Prostate gland (tissue), 2 donors: ENCODE measurements at places on chromosomes 7 and 10. TPM values are rescaled to one million over a fixed set of nuclear protein-coding genes. Genes with fewer than 3 reads are reported as not detected.

WDFY4 gene
- total RNA-seq, result 5.7 TPM

- DNase-seq, result no peak
Measured at GRCh38 chr7:25877802-25878789, 273.9 kb upstream of the NFE2L3 start.

DNA sequence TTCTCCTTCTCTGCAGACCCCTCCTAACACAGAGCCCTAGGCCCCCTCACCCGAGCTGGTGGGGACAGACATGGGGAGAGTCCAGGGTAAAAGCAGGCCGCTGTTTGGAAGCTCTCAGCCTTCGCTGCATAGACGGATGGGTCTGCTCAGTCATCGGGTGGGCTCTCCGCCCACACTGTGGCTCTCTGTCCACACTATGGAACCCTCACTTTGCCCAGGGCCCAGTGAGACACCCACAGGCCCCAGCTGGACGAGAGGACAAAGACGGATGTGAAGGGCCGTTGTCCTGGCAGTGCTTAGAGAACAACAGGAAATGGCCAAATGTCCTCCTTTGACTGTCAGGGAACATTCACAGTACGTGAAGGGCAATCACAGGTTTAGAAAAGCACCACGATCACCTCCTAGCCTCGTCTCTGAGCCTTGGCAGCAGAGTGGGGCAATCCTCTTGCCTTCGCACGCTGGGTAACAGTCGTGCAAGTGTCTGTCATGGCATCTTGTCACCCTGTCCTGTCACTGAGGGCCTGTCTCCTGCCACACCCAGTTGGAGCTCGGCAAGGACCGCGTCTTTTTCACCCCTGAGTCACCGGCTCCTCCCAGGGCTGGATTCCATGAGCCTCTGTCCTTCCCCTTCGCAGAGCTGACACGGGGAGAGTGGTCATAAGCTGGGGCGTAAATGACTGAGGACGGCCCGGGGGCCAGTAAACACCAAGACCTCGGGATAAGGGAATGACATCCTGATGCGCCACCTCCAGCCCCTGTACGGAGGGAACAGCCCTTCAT is 80.6 kb downstream of the PRKAG2 start:
- no peak for DNase-seq

- no peak for DNase-seq
Measured at GRCh38 chr10:118900617-118901016, 128.9 kb upstream of the NANOS1 start.

GRCh38 chr7:150903606-150904005 is 51.3 kb downstream of the AOC1 start:
- DNase-seq, result peak; percentile 84

DNA sequence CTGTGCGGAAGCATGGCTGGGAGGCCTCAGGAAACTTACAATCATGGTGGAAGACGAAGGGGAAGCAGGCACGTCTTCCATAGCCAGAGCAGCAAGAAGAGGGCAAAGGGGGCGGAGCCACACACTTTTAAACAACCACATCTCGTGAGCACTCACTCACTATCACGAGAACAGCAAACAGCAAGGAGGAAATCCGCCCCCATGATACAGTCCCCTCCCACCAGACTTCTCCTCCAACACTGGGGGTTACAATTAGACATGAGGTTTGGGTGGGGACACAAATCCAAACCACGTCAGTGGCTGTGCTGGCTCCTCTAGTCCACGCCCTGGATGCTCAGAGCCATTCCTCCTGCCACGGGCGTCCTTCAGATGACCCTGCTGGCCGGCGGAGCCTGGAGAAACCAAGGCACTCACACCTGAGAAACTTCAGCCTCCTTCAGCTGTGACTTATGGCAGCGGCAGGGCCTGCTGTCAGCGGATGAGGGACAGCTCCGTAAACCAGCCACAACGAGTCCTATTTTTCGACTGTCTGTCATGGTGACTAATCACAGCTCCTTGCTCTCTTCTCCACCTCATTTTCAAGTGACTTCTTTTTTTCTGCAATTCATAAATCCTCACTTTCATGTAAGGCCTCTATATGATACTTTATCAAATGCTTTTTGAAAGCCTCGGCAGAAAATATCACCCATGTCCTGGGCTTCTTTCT is 167.9 kb upstream of the PFKP start:
- no peak for DNase-seq
